Activated CD4-positive, alpha-beta T cell treated with anti-CD3 and anti-CD28 coated beads, Interleukin-2, amount 10 ng/mL, durations not matched to agents 24 days and 14 days (primary cell): ENCODE measurements at places on chromosomes 6 and 20. TPM values are rescaled to one million over a fixed set of nuclear protein-coding genes. Genes with fewer than 3 reads are reported as not detected.
A peak's percentile ranks its signal among the peaks of the same experiment; 100 is the strongest.

RAMACL gene
- 0.14 and 0.30 TPM in 2 replicates for total RNA-seq

LTB gene
- total RNA-seq: 134 and 136 TPM in 2 replicates

GNAS-AS1 gene
- 0.64 and 1.6 TPM in 2 replicates for total RNA-seq

DNA sequence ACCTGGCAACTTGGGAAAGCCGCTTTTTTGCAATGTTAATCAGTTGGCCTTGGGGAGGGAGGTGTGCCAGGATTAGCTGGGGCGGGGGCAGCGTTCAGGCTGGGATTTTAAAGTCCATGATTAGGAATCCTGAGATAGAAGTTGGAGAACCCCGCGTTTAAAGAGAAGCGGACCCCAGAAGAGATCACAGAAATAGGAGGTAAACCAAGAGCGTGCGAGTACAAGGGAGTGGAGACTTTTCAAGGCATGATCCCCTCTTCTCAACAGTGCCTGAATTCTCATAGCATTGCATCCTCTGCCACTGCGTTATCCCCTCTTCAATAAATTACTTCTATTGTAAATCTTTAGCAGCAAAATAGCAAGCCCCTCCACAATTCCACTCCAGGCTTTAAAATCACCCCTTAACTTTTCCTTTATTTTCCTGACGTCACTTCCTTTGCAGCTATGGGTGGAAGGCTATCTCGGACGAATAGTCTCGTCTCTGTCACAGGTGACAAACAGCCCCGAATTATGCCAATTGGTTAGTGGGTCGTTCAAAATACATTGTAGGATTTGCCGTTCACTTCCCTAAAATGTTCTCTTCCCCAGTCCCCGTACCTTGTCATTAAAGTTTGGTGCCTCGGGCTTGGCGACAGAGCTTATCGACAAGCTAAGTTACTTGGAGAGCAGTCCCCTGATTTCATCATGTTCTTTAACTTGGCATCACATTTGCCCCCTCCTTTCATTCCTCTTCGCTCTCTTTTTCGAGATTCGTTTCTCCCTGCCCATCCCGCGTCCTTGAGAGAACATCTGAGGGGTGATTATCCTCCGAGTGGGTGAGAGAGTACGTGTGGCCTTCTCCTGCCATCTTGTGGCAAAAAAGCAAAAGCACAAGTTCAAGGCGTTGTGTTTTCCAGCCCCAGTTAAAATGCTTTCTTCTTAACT is 17.1 kb downstream of the OR2B2 start:
- H3K36me3 ChIP-seq: peaks cover 3% of the 10 kb centered on the region
- DNase-seq: peak; percentile 90
- H3K27me3 ChIP-seq: no peaks in the 10 kb centered on the region
- no peak overlapping the region for H3K4me3 ChIP-seq

DNA sequence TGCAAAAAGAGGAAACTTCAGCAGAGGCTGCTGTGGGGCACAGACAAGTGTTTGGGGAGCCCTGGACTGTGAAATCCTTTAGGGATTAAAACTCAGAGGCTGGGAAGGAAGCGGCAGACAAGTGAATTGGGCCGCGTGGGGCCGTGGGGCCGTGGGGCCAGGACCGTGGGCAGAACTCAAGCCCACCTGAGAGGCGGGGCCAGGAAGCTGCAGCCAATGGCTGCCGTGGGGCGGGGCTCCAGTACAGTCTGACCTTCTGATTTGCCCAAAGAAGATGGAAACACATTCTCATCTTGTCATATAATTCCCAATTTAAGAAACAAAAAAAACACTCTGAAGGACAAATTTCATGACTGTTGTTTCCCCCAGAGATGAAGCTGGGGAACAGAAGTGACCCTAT is 55.4 kb downstream of the ANKRD60 start:
- peaks cover 4% of the 10 kb centered on the region for H3K4me1 ChIP-seq
- peaks cover 12% of the 10 kb centered on the region for H3K27me3 ChIP-seq
- H3K36me3 ChIP-seq: no peaks in the 10 kb centered on the region
- DNase-seq: no peak
- no peak overlapping the region for H3K4me3 ChIP-seq
- no peak overlapping the region for H3K27ac ChIP-seq

DNA sequence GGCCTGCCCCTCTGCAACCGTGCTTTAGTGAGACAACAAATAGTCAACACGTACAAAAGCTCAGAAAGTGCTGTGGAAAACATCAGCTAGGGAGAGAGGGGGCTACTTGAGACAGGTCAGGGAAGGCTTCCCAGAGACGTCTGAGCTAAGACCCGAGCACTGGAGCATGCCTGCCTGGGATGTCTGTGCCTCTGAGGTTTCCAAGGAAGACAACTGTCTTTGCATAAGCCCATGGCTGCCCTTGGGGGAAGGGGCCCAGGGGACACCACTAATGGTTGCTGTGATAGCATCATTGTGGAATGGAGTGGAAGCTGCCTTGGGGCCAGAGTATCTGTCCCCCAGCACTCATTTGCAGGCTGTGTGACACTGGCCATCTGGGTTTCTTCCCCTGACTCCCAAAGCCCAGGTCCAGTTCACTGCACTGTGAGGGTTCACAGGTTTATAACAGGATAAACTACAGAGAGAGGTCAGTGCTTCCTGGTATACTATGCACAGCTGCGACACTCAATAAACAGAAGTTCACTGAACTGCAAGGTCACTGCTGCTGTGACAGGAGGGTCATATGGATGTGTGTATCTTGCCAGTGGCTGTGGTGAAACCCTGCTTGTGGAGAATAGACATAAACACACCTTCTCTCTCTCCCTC is 1.5 kb upstream of the ARFGEF2 start:
- H3K27ac ChIP-seq: peak overlapping the region; percentile 97
- H3K4me1 ChIP-seq: peaks cover 37% of the 10 kb centered on the region
- no peak for DNase-seq
- peaks cover 4% of the 10 kb centered on the region for H3K27me3 ChIP-seq
- peaks cover 3% of the 10 kb centered on the region for H3K36me3 ChIP-seq
- H3K4me3 ChIP-seq: peak overlapping the region; percentile 93

DNA sequence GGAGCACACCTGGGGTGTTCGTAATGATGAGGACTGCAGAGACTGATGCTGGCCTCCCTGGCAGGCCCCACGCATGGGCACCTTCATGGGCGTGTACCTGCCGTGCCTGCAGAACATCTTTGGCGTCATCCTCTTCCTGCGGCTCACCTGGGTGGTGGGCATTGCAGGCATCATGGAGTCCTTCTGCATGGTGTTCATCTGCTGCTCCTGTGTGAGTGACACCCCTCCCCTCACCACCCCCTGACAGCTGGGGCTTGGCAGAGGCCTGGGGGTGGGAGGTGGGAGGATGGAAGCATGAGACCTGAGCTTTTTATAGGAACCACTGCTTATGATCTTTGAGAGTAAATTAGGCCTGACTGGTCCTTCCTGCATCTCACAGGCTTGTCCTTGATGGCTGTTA is 6.7 kb downstream of the SLC12A5 start:
- no peak for DNase-seq
- H3K27ac ChIP-seq: no peak overlapping the region
- H3K4me3 ChIP-seq: no peak overlapping the region
- no peaks in the 10 kb centered on the region for H3K4me1 ChIP-seq
